ENCODE measurements at places on chromosomes 1 and 21. TPM values are rescaled to one million over a fixed set of nuclear protein-coding genes. Genes with fewer than 3 reads are reported as not detected.
A peak's percentile ranks its signal among the peaks of the same experiment; 100 is the strongest.

PGBD2 gene
- 5.6 TPM for total RNA-seq

PSMA5 gene
- 50.5 TPM for total RNA-seq

DRAXIN gene
- total RNA-seq = 0.16 TPM

PPM1J gene
- total RNA-seq = 0.72 TPM

MYBPH gene
- not detected for total RNA-seq

GRCh38 chr1:195597891-195598290 lies 1010.3 kb downstream of the KCNT2 start:
- no peak for DNase-seq

DNA sequence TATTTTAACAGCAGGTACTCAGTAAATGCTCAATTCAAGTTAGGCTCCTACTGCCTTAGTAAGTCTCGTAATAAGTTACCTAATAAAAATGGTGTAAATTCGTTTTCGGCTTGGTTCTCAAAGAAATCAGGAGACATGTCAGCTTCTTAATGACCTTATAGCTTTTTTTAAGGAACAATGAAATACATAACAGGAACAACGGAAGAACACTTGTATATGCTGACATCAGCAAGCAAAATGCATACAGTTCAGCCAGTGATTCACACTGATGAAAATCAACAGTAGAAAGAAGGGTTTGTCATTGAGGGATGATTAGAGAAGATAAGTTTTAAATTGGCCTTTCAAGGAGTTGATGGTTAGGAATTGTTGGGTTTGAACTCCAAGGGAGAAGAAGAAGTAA lies 13.3 kb downstream of the RPTN start:
- DNase-seq = no peak

GRCh38 chr1:173015629-173016028 lies 35.1 kb downstream of the TNFSF18 start:
- DNase-seq = no peak

- no peak for DNase-seq
Measured at GRCh38 chr1:48679859-48680258, 96.8 kb downstream of the BEND5 start.

GRCh38 chr1:59565611-59566410 lies 248.9 kb upstream of the HOOK1 start:
- peak; percentile 59 for DNase-seq

- DNase-seq = no peak
Measured at GRCh38 chr1:17618558-17619247, 79.2 kb downstream of the ARHGEF10L start.

DNA sequence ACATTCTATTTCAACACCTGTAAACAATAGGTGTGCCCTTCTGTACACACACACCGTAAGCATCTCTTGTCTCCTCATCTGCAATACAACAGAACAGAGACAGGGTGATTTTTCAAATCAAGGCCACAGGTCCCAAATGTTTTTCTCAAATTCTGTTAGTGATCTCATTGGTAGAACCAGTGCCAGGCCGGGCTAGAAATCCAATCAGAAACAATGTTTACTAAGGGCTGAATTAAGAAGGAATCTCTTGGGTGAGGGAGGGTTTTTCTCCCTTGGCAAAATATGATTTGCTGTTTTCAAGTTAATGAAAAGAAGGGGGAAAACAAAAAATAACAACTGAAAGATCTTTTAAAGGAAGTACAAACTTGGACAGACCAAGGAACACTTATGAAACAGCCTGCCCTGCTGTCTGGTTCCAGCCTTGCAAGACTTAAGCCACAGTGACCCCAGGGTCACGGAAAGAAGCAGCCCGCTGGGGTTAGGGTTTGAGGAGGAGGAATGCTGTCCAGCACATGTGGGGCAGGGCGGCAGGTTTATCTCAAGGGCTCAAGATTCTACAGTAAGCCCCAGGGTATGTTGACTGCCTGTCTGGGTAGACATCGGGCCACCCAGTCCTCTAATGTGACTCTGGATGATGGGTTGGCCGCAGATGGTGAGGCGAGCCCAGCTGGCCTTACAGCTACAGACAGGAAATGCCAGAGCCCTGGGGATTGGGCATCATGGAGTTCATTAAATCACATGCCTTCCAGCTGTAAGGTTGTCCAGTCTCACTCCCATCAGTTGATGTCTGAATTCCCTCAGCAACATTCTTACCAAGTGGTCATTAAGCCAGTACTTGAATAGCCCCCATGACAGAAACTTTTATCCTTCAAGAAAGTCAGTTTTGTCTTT lies 73.3 kb upstream of the SLC44A3 start:
- no peak for DNase-seq

DNA sequence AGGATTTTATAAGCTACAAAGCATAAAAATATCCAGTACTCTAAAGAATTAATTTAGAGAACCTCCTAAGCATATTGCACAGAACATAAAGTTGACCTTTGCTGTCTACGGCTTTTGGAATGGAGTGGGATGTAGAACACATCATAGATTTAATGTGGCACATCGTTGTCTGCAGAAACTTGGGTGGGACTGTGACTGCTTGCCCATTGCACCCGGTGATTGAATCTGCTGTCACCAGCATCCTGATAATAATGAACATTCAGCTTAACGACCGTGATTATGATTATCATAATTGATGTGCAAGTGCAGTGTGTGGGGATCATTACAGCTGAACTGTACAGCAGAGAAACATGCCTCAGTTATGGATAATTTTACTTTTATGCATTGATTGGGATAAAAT lies 181.9 kb downstream of the SPATA17 start:
- no peak for DNase-seq

GRCh38 chr1:110337704-110338308 lies 1.4 kb upstream of the RBM15 start:
- peak; percentile 56 for DNase-seq

- DNase-seq = no peak
Measured at GRCh38 chr1:198528364-198528763, 12.1 kb downstream of the ATP6V1G3 start.
